Mesenteric fat pad (tissue), 1 donor: ENCODE measurements at places on chromosomes 11 and 22.

DNA sequence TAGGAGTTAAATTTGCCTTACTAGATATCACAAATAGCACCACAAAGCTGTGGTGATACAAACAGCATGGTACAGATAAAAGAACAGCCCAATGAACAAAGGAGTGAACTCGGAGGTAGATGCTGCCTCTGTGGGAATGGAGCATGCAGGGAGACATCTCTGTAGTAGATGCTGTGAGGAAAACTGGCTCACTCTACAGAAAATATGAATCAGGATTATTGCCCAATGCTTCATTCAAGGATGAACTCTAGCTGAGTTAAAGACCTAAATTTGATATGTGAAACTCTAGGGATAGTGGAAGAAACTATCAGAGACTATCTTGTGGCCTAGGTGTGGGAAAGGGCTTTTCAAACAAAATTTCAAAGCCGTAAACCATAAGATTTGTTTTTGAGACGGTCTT lies 15.3 kb upstream of the CAPN5 start:
- no peak for DNase-seq

DNA sequence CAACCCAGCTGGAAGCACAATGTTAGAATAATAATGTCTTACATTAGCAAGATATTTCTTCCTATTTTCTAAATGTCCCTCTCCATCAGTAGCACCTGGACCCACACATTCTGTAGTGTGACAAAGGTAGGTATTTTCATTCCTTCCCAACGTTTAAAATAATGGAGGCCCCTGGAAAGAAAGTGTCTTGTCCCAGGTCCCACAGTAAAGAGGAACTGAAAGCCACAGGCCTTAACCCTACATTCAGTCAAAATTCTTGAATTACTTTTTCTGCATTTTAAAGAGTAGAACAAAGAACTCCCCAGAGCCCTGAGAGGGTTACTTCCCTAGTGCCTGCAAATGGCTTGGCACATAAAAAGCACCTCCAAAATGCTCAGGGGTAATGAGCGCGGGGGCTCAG lies 26.3 kb downstream of the OPCML start:
- no peak for DNase-seq

- no peak for DNase-seq
Measured at GRCh38 chr22:50498322-50498890, 9.1 kb downstream of the LMF2 start.

- DNase-seq: no peak
Measured at GRCh38 chr22:47129902-47130635, 367.6 kb downstream of the TBC1D22A start.

GRCh38 chr22:37260901-37261336 lies 16.9 kb upstream of the RAC2 start:
- DNase-seq: no peak

DNA sequence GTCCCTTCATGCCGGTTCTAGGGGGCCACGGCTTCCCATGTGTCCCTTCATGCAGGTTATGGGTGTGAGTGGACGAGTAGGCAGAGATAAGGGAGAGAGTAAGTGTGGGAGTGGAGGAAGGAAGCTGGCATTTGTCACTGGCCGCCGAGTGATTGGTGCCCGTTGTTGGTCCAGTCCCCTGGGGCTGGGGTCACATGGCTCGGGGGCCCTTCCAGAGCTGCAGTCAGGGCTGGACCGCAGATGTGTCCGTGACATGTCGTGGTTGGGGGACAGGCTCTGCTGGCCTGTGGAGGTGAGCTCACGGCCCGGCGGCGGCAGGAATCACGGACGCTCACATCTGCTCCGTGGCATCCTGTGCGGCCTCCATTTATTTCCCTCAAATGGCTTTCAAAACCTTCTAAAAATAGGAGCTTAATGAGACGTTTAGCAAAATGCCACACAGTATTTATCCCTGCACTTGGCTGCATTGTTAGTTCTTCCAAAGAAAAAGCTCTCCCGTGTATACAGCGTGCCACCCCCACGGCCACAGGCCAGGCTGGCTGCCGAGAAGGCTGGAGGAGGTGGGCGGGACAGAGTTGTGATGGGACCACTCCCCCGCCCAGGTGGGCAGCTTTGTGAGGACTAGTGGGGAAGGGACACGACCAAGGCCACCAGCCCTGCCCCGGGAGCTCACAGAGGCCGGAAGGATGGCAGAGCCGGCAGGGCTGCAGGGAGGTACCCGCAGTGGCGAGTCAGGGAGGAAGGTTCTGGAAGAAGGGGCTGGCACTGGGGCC lies 386.7 kb downstream of the TBC1D22A start:
- no peak for DNase-seq

- no peak for DNase-seq
Measured at GRCh38 chr11:85481862-85482261, 145.3 kb downstream of the DLG2 start.

DNA sequence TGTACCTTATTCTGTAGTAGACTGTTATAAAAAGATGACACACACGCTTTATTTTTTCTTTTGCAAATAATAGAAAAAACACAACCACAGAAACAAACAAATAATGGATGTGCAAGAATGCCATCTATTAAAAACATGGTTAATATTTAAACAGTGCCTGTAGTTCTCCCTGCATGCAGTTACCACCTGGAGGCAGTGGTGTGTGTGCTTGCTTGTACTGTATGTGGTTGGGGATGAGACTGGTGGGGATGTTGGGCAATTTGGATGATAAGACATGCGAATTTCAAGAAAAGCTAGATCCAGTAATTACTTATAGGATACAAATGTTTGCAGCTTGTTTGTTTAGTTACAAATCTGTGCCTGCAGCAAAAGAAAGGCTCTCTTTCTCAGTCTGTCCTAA lies 3.6 kb downstream of the C11orf87 start:
- no peak for DNase-seq

GRCh38 chr11:46930089-46930488 lies 6.5 kb upstream of the CSTPP1 start:
- DNase-seq: no peak

DNA sequence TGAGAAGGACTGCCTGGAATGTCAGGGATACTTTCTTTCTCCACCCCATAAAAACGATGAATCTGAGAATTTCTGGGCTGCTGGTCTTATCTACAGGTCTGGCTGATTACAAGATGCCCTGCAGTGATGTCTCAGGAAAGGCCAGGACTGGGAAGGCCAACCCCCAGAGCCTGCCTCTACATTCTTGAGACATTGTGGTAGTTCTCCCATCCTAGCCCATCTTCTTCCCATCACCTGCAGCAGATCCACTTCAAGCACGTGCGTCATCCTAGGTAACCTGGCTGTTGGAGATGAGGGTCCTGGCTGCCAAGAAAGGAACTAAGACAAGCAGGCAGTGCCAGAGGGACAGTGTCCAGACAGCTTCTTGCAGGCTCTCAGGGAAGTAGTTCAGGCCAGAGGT lies 44.1 kb upstream of the E2F8 start:
- no peak for DNase-seq

- DNase-seq: no peak
Measured at GRCh38 chr11:126544108-126545056, 188.9 kb downstream of the ST3GAL4 start.

- DNase-seq: peak; percentile 53
Measured at GRCh38 chr22:50738649-50739227, 734 bp downstream of the ACR start.

- no peak for DNase-seq
Measured at GRCh38 chr11:72848846-72849466, 34.7 kb downstream of the ATG16L2 start.

DNA sequence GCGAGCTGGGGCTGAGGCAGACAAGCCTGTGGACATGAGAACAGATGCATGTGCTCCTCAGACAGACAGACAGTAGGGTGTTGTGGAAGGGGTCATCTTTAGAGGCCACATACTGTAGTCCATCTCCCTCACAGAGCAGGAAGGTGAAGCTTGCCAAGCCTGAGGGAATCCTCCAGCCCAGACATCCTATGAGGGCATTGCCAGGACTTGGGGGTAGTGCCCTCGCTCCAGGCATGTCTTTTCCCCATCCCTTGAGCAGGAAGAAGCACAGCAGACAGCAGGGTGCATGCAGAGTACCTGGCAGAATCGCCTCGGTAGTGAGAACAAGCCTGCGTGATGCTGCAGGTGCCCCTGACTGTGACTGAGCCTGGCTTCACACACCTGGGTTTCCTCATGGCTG lies 66.5 kb upstream of the CLDN5 start:
- DNase-seq: no peak

DNA sequence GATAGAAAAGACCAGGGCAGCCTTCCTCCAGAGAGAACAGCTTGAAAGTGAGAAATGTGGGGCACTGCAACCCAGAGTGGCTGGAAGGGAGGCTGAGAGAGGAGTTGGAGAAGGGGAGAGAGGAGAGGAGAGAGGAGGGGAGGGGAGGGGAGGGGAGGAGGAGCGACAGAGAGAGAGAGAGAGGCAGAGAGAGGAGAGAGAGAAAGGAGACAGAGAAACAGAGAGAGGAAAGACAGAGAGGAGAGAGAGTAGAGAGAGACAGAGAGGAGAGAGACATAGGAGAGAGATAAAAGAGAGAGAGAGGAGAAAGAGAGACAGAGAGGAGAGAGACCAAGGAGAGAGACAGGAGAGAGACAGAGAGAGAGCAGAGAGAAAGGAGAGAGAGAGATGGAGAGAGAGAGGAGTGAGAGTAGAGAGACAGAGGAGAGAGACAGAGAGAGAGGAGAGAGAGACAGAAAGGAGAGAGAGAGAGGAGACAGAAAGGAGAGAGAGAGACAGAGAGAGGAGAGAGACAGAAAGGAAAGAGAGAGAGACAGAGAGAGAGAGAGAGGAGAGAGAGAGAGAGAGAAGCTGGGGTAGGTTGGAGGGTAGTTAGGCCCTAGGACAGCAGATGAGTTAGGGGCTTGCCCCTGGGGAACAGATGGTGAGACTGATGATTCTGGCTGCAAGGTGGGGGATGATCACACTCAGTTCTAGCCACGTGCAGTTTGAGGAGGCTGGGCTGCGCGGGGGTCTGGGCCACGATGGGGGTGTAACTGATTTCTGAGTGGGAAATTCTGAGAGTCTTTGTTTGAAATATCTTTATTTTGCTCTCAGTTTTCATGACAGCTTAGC lies 8.5 kb upstream of the SCYL1 start:
- peak; percentile 87 for DNase-seq

GRCh38 chr22:49692499-49693225 lies 135.0 kb downstream of the BRD1 start:
- peak; percentile 81 for DNase-seq

DNA sequence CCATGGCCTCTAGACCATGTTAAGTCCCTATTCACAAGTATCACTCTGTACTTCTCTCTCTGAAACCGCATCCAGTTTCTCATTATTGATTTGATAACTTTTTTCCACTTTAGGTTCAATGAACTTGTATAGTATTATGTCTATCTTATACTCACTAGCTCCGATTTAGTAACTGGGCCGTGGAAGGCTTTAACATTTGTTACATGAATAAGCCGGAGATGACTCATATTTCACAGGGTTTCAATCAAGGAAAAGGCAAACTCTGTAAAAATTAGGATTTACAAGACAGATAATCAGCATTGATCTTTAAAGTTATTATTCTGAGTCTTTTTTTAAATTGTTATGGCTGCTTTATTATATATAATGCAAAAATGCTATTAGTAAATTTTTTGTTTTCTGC lies 662.2 kb upstream of the CNTN5 start:
- DNase-seq: no peak
